ENCODE measurements at places on chromosomes 2 and 18.

GRCh38 chr2:138183705-138184104 lies 219.4 kb downstream of the HNMT start:
- DNase-seq = no peak

DNA sequence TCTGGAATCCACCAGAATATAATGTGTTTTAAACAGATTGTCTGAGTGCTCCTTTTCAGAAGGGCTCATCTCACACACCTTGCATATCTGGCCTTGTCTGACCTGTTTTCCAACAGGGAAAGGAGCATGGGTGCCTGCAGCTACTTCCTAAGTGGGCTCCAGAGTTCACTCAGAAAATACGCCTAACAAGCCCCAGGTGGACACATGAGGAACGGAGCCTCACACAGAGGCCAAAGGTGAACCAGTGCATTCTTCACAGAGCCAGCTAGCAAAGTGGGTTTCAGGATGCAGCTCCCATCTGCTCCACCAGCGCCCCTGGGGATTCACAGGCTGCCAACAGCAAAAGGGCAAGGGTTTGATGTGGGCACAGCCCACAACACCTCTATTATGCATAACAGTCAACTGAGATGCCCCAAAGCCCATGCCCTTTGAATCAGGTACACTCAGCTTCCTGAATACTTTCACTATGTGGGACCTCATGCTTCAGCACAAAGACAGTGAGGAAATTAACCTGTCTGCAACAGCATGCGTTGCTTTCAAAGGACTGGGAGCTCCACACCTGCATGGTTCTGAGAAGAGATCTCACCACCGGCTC lies 86.6 kb downstream of the CCBE1 start:
- DNase-seq = no peak

- no peak for DNase-seq
These were observed 265.4 kb upstream of the DLGAP1 start for GRCh38 chr18:4720518-4720917.

GRCh38 chr2:11920993-11921583 lies 174.7 kb downstream of the LPIN1 start:
- no peak for DNase-seq

DNA sequence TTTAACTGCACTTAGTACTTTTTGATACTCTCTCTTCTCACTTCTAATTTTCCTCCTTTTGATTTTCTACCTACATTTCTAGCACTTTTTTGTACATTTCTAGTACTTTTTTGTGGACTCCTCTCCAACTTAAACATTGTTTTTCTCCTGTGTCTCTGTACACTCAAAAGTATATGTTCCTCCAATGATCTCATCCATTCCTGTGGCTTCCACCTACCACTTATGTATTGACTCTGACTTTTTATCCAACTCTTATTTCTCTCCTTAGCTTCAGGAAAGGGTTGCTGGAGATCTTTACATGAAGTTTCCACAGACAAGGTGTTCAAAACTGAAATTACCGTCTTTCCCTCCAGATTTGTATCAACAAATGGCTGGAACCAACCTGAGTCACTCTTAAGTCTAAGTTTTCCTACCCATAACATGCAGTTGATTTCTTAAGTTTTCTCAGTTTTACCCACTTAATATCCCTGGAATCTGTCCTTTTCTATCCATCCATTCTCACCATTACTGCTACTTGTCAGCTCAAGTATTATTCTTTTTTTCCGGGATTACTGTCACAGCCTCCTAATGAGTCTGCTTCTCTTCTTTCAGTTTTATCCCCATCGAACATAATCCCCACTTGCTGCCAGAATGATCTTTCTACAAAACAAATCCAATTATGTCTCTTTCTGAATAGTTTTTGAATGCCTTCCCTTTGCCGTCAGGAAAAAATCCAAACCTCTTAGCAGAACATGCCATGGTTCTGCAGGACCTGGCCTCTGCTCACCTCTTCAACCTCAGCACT lies 22.6 kb upstream of the PELI1 start:
- DNase-seq = no peak

- DNase-seq = no peak
These were observed 30.6 kb upstream of the RND3 start for GRCh38 chr2:150517951-150518680.

DNA sequence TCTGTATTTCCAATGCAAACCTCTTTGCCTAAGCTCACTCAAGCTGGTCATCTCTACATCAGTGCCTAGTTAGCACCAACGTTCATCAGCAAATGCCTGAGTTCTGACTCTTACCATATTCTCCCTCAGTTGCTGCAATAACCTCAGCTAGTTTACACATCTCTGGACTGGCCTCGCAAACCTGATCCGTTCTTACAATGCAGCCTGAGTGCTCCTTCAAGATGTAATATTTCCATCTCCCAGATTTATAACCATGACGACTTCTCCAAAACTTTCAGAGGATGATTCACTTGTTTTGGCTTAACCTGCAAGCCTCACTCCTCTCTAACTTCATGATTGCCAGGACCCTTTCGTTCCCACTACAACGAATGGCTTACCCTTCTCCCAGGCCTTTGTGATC lies 69.7 kb downstream of the DIPK1C start:
- DNase-seq = no peak

- no peak for DNase-seq
These were observed 676.6 kb downstream of the TDRD15 start for GRCh38 chr2:21800356-21800755.

GRCh38 chr2:187615364-187615763 lies 61.1 kb upstream of the TFPI start:
- peak; percentile 4 for DNase-seq

DNA sequence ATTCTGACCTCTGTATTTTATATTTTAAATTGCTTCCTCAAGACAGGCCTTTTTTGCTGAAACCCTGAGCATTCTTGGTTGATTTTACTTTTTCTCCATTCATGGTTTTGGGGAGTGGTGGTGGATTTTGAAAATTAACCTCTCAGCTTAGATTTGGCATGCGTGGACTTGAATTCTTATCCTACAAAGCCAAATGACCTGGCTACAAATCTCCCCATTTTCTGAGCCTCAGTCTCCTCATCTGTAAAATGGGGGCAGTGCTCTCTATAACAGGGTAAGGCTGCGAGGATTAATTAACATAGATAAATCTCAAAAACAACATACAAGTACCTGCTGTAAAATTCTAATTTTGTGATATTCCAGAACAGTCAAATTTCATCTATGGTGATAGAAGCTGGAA lies 103.4 kb upstream of the CDCA7 start:
- no peak for DNase-seq
